KBM-7 (cell line): ENCODE measurements at places on chromosomes 7 and 10.

- peak; percentile 20 for DNase-seq
These were observed 81.3 kb downstream of the SEMA3A start for GRCh38 chr7:84113286-84113685.

- DNase-seq, result no peak
These were observed 23.9 kb upstream of the GRID1 start for GRCh38 chr10:86390337-86391120.

DNA sequence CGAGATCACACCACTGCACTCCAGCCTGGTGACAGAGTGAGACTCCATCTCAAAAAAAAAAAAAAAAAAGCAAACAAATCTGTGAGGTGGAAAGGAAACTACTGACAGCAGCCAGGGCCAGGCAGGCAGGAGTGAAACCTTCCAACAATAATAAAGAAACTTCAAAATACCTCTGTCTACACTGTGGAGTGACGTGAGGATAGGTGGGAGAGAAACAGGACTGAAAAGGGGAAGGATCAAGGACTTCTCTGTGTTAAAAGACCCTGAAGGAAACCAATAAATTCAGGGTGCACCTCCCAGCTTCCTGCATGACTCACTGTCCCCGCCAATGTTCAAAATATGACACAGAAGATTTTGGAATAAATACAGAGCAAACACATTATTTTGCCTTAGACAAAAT, 82.9 kb downstream of the KIAA1549 start:
- peak; percentile 85 for DNase-seq

DNA sequence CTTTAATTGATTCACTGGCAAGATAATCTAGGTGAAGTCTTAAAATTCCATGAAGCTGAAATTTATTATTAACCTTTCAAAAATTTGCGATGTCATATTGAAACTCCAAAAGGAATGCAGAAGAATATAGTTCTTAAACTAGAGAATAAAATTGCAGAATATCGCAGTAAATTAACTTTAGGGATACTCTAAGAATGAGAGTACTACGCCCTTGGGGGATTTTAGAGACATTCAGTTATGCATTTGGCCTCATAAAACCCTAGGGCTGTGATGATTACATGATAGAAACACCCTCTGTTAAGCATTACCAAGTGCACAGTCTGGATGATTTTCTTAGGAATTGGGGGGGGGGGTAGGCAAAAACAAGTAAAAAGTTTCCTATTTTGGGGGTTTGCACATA, 3.7 kb downstream of the WNT2 start:
- no peak for DNase-seq

GRCh38 chr7:8274589-8274988, 12.6 kb upstream of the ICA1 start:
- no peak for DNase-seq

GRCh38 chr10:97468162-97468561, 22.2 kb downstream of the ZDHHC16 start:
- no peak for DNase-seq

DNA sequence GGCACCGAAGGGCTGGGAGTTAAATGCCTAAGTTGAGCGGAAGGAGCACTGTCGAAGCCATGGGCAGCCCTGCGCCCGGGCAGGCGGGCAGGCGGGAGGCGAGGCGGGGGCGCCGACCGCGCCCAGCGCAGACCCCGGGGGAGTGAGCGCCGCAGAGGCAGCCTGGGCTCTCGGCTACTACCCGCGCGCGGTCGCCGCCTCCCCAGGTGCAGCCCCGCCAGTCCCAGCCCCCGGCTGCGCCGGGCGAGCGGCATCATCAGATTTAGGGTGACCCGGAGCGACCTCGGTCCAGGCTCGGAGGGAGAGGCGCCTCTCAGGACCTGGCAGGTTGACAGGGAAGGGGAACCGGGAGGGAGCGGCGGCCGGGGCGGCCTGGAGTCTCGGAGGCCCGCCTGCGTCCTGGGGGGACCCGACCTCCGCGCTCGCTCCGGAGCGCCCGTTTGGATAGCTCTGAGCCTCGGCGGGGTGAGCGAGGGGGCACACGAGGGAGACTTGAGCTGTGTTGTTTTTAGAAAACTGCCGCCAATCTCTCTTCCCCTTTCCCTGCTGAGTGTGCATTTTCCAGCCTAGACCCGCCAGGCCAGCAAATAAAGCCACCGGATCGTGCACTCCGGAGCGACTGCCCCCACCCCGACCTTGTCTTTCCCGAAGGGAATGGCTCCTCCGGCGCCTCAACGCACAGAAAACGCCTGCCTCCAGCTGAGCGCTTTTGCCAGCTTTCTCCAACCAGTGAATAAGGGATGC, 2.3 kb upstream of the NRP1 start:
- DNase-seq, result peak; percentile 72

DNA sequence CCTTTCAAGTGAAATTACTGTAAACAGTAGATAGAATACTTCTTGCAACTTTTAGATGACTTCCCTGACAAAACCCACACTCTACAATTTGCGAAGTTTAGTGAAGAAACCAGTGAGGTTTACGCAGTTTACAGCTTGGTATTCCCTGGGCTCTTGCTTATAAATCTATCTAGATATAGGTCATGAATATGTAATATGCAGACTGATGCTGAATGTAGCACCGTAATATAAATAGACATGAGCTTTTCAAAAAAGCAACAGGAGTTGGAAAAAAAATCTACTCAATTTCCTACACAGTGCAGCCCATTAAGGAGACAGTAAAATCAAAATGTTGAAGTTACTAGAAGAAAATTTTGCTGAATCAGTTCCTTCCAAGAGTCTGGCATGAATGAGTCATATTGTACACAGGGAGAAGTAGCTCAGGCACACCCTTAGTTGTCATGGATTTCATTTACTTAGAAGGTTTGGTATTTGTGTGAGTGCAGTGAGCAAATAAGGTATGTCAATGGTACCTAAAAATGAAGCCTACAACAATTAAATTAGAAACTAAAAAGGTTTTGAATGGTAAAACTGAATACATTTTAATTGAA, 67.7 kb upstream of the NEUROD6 start:
- no peak for DNase-seq

GRCh38 chr10:12884851-12885250, 116.7 kb downstream of the CCDC3 start:
- no peak for DNase-seq

DNA sequence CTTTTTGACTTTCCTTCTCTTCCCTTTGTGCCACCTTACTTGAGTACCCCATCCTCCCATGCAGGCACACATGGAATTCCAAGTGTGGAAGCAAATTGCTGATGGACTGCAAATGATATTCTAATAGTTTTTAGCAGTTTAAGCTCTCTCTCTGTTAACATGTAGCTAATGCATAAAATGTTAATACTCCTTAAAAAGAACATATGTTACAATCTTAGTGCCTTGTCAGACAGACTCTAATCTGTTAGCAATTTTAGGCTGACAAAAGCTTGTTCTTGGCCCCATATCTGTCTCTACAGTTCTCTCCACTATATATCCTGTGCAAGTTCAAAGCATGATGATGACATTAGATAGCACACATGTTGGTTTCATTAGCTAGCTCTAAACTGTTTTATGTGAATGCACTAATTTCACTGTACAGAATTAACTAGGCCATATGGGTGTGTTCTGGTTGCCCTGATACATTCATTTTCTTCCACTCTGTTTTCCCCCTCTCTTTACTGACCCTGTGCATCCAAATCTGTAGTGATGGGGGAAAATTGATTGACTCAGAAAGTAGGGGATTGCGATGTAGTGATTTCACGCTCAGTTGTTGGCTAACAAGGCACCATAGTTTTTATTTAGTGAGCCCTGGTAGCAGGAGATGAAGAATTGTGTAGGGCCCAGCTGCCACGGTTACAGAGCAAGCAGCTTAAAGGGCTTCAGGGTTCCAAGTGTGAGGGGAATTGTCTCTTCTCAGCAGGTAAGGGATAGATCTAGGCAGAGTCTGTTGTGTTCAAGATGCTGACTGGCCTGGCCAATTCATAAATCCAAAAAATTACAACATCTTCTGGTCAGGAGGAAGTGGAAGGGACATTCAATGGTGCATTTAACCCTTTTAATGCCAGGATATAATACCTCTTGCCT, 114.6 kb upstream of the FZD1 start:
- no peak for DNase-seq

DNA sequence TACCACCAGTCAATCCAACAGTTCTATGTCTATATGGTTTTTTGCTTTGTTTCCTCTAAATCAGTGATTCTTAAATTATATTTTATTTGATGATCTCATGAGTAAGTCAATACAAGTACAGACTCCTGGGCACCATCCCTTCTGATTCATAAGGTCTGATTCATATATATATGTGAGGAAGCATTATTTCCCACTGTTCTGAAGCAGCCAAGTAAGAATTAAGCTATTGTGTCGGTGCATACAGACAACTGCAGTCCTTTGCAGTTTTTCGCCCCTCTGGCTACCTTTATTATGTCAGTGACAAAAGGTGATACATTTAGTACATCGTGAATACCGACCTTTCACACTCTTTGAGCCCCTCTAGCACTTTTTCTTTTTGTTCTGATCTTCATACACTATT, 1079.6 kb upstream of the C7orf33 start:
- DNase-seq, result no peak

DNA sequence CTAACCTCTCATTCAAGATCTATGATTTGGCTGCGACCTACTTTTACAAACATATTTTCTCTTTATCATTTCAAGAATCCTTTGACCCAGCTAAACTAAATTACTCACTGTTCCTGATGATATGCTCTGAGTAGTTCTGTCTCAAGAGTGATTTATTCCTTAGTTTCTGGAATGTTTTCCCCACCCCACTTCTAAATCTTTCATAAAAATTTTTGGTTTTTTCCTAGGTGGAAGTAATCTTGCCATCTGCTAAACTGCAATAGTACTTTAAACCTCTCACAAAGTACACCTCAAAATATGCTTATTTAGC, 170.8 kb downstream of the DNAJC1 start:
- no peak for DNase-seq

GRCh38 chr10:63744060-63744941, 223.1 kb downstream of the REEP3 start:
- DNase-seq, result peak; percentile 32
